Forelimb muscle (tissue), 1 donor: ENCODE measurements at places on chromosomes 7 and 10. TPM values are rescaled to one million over a fixed set of nuclear protein-coding genes. Genes with fewer than 3 reads are reported as not detected.

DNA sequence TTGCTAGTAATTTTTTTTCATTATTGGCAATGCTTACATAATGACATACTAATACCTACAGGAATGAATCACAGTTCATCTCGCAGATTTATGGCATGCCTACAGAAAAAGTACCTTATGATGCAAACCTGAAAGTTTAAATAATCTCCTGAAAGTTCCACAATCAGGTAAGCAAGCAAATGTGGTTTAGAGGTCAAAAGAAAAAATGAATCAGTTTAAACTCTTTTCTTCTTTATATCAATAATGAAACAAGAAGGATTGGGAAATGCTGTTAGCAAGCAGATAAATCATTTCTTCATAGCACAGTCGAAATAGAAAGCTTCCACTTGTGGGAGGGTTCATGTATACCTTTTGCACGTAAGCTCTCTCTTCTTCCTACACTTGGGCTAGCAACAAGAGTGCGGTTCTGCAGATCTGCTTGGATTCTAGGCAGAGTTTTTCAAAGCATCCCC lies 53.7 kb upstream of the MTPN start:
- DNase-seq, result no peak

- DNase-seq, result no peak
Measured at GRCh38 chr10:19788075-19788686, 28.1 kb upstream of the PLXDC2 start.

Gene TMEM213
- 0.09 TPM for polyA plus RNA-seq

Gene IKZF1
- polyA plus RNA-seq, result 1.4 TPM

GRCh38 chr10:18399158-18399557 lies 252.2 kb downstream of the NSUN6 start:
- no peak for DNase-seq

GRCh38 chr10:112797197-112797596 lies 152.8 kb upstream of the TCF7L2 start:
- no peak for DNase-seq

Gene CALML3
- polyA plus RNA-seq, result 0.09 TPM

GRCh38 chr7:39069896-39070881 lies 92.5 kb downstream of the POU6F2 start:
- DNase-seq, result no peak

- DNase-seq, result no peak
Measured at GRCh38 chr7:19565602-19566001, 143.2 kb downstream of the POLR1F start.

DNA sequence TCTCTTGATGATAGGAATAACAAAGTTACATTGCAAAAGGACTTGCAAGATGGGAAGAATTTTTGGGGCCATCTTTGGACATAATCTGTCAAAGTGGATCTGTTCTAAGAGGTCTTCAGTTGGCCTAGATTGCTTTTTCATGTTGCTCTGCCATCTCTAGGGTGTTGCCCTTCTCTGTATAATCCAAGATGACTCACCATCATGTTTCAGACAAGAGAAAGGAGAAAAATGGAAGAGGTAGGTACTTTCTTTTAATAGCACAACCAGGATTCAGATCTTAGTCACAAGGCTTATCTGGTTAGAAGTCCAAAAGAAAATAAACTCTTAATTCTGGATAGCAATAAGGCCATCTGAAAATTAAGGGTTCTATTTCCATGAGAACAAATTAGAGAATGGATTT lies 38.7 kb upstream of the FOXP2 start:
- no peak for DNase-seq

Gene GDF2
- polyA plus RNA-seq, result not detected

Gene OR2A42
- 0.34 TPM for polyA plus RNA-seq

- no peak for DNase-seq
Measured at GRCh38 chr7:139995017-139995915, 67.5 kb downstream of the PARP12 start.

- DNase-seq, result no peak
Measured at GRCh38 chr7:142777318-142777717, 6.5 kb downstream of the PRSS2 start.

DNA sequence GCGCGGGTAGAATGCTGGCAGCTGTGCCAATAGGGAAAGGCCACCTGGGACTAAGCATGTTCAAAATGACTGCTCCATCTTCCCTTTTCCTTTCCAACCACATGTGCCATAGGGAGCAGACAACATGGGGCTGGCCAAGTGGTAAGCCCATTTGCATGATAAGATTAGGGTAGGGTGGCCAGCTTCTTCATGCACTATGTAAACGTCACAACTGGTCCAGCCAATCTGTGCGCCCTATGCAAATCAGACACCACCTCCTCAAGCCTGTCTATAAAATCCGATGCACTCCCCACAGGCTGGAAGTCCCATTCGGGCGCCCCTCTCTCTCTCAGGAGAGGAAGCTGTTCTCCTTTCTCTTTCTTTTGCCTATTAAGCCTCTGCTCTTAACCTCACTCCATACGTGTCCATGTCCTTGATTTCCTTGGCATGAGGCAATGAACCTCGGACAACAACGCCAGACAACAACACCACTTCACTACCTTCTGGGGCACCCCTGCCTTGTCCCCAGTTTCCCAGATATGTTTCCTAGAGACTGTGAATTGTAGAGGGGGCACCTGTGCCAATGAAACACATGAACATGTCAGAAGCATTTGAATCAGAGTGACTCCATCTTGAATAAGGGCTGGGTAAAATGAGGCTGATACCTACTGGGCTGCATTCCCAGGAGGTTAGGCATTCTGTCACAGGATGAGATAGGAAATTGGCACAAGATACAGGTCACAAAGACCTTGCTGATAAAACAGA lies 19.1 kb upstream of the EXOC6 start:
- no peak for DNase-seq

GRCh38 chr7:19572566-19572965 lies 136.3 kb downstream of the POLR1F start:
- no peak for DNase-seq

GRCh38 chr7:139231513-139232376 lies 708 bp downstream of the UBN2 start:
- no peak for DNase-seq

DNA sequence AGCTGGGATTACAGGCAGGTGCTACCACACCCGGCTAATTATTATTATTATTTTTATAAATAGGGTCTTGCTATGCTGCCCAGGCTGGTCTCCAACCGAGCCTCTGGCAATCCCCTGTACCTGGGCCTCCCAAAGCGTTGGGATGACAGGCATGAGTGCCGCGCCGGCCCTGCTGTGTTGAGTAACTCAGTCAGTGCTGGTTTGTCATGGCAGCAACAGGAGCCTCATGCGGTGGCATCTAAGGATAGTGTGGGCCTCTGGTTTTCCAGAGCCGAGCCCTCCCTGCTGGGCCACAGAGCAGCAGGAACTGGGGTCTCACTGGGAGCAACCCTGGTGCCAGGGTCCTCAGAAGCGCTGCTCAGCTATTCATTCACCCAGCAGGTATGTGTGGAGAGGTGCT lies 244.7 kb downstream of the ELFN1 start:
- no peak for DNase-seq

DNA sequence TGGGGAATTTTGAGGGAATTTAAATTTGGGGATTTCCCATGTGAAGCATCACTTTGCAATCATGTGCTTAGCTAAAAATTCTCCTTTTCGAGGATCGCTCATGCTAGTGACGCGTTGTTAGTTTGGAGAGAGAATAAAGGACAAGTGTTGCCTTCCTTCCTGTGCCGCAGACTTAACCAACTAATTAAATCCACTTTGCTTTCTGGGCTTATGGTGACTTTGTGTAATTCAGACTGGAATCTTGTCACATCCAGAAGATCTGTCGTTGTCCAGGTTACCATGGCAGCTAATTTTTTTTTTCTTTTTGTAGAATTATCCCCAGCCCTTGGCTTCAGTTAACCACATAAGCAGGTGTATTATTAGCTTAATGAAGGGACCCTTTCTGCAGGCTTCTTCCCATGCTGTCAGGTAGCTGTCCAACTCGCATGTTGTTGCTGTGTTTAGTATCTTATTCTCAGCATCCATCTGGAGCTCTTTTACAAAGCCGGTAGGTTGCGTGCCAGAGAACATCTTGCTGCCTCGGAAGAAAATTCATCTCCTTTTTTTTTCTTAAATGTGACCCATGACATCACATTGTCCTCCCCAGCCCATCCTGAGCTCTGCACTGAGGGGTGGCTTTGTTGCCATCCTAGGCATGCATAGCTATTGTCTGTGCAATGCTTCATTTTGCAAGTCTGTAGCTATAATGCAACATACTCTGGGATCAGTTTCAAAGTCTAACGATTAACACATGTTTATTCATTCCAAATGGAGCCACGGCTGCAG lies 47.2 kb upstream of the NRP1 start:
- peak; percentile 80 for DNase-seq

DNA sequence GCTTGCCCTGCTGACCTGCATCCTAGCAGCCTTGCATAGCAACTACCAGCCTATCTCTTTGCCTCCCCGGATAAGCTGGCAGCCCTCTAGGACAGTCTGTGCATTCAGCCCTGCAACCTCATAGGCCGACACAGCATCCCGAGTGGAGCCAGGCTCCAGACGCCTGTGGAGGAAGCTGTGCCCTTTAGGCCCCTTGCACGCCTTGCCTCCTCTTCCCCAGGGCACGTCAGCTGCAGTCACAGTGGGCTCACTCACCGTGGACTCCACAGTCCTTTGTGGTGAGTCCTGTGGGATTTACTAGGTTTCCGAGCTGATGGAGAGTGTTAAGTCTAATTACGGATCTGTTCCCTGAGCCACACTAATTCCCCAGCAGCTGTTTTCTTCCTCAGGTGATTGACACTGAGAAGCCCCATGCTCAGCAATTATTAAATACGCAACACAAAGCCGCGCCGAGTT lies 540.0 kb downstream of the TCERG1L start:
- no peak for DNase-seq

- DNase-seq, result no peak
Measured at GRCh38 chr10:68526634-68527307, 552 bp downstream of the SLC25A16 start.

Gene LRRC18
- polyA plus RNA-seq, result 0.09 TPM

GRCh38 chr7:96770758-96771157 lies 61.1 kb upstream of the SEM1 start:
- no peak for DNase-seq

DNA sequence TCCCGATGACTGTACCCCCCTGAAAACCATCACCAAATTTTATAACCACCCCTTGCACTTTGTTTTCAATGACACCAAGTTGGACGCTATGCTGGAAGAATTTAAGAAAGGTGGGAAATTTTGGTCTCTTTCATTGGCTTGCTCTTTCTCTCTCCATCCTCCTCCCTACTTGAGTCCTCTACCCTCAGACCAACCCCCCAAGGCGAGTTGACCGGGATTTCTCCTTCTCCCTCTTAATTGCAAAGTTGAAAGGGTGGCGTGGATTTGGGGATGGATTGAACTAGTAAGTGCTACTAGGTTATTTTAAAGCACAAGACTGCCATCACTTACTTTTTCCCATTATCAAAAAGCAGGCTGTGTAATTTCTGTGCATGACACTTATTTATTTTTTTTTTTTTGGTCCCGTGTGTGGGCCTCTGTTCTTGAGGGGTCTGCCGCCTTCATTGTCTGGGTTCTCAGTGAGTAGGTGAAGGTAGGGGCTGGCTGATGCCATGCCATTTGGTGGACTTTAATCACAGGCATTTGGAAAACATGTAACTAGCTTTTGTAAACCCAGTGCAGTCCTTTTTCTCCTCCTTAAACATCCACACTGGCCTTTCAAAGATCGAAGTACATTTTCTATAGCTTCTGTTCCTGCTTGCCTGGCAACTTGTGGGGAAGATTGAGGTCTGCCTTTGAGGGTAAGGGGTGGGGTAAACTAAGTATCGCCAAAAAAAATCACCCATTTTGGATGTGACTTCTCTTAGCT lies 2.1 kb downstream of the CNNM2 start:
- DNase-seq, result no peak

GRCh38 chr7:35334506-35334905 lies 80.6 kb upstream of the TBX20 start:
- DNase-seq, result no peak

Gene C7orf33
- 1.1 TPM for polyA plus RNA-seq

Gene UFSP1
- 2.0 TPM for polyA plus RNA-seq

GRCh38 chr7:151405588-151405987 lies 4.2 kb downstream of the WDR86 start:
- no peak for DNase-seq

Gene PAPOLB
- 0.05 TPM for polyA plus RNA-seq
